ENCODE measurements at places on chromosomes 4 and X. TPM values are rescaled to one million over a fixed set of nuclear protein-coding genes. Genes with fewer than 3 reads are reported as not detected.

The TIMM8A gene
- polyA plus RNA-seq = 14.2 TPM

The DCAF8L2 gene
- 0.33 TPM for polyA plus RNA-seq

- DNase-seq = peak; percentile 95
Observed at GRCh38 chr4:133148690-133149363, at the start of gene PCDH10. TSS of gene PCDH10 (plus strand) at chr4:133149294. CDS start at chr4:133150141, 847 bp downstream.

GRCh38 chr4:140094438-140095420 lies 59.3 kb downstream of the MAML3 start:
- DNase-seq = peak; percentile 65

DNA sequence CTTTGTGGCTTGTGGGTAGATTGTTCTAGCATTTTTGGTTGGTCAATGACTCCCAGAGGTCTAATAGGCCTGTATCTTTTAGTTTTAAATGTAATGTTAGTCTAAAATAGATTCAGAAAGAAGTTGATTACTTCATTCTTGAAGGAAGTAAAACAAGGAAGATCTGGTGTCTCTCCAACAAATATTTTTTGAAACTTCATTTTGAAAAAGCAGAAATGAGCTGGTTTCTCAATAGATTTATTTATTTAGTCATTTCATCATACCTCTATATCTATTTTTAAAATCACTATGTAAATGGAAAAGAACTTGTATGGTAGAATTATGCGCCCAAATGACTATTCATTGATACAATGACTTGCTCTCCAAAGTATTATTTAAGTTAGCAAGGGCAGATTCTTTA lies 7.2 kb downstream of the HTR2C start:
- no peak for DNase-seq

DNA sequence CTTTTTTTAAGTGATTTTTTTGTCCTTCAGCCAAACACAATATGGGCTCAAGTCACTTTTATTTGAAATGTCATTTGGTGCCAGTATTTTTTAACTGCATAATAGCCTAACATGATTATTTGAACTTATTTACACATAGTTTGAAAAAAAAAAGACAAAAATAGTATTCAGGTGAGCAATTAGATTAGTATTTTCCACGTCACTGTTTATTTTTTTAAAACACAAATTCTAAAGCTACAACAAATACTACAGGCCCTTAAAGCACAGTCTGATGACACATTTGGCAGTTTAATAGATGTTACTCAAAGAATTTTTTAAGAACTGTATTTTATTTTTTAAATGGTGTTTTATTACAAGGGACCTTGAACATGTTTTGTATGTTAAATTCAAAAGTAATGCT lies 62.1 kb downstream of the EDNRA start:
- DNase-seq = no peak

The SSX3 gene
- polyA plus RNA-seq = 0.21 TPM

The TRAM1L1 gene
- 2.4 TPM for polyA plus RNA-seq

Measured in SK-N-SH (cell line).